Adrenal gland (tissue), 19 donors: ENCODE measurements at places on chromosomes 7 and 10. TPM values are rescaled to one million over a fixed set of nuclear protein-coding genes. Genes with fewer than 3 reads are reported as not detected.

UPK3B gene
- 0.56 TPM for polyA plus RNA-seq

VAX1 gene
- not detected for polyA plus RNA-seq

AMPH gene
- polyA plus RNA-seq, result 1.4 TPM

NUPR2 gene
- polyA plus RNA-seq, result not detected

- no peaks in the 10 kb centered on the region for H3K4me1 ChIP-seq
- no peaks in the 10 kb centered on the region for H3K36me3 ChIP-seq
- no peak for DNase-seq
- no peak overlapping the region for H3K27ac ChIP-seq
- no peak overlapping the region for H3K4me3 ChIP-seq
Measured at GRCh38 chr7:2494191-2495130, 18.3 kb upstream of the GRIFIN start.

GRCh38 chr7:74501298-74501697, 47.6 kb downstream of the GTF2IRD1 start:
- H3K4me3 ChIP-seq, result no peak overlapping the region
- peak overlapping the region; percentile 55 for H3K27ac ChIP-seq

GRCh38 chr7:94823947-94824346, 83.4 kb upstream of the PPP1R9A start:
- H3K27me3 ChIP-seq, result no peaks in the 10 kb centered on the region
- no peak overlapping the region for H3K27ac ChIP-seq
- no peaks in the 10 kb centered on the region for H3K4me1 ChIP-seq
- no peaks in the 10 kb centered on the region for H3K36me3 ChIP-seq

- no peak for DNase-seq
- H3K27ac ChIP-seq, result no peak overlapping the region
- H3K27me3 ChIP-seq, result no peaks in the 10 kb centered on the region
- H3K36me3 ChIP-seq, result no peaks in the 10 kb centered on the region
Measured at GRCh38 chr10:121327727-121328126, 270.5 kb downstream of the FGFR2 start.

GRCh38 chr10:86403183-86403797, 36.7 kb upstream of the GRID1 start:
- peaks cover 15% of the 10 kb centered on the region for H3K4me1 ChIP-seq
- H3K27ac ChIP-seq, result no peak overlapping the region
- no peaks in the 10 kb centered on the region for H3K36me3 ChIP-seq

- H3K36me3 ChIP-seq, result no peaks in the 10 kb centered on the region
- no peak overlapping the region for H3K4me3 ChIP-seq
- DNase-seq, result no peak
- H3K27ac ChIP-seq, result no peak overlapping the region
Measured at GRCh38 chr7:5766321-5766761, 15.1 kb downstream of the RNF216 start.

GRCh38 chr7:143375298-143376034, 5.7 kb upstream of the ZYX start:
- no peaks in the 10 kb centered on the region for H3K36me3 ChIP-seq
- no peaks in the 10 kb centered on the region for H3K27me3 ChIP-seq
- H3K4me1 ChIP-seq, result peaks cover 7% of the 10 kb centered on the region

GRCh38 chr7:128833148-128833945, 3.1 kb downstream of the FLNC start:
- peaks cover 6% of the 10 kb centered on the region for H3K4me1 ChIP-seq
- no peak overlapping the region for H3K27ac ChIP-seq
- H3K36me3 ChIP-seq, result no peaks in the 10 kb centered on the region
- H3K4me3 ChIP-seq, result no peak overlapping the region
- no peak for DNase-seq

DNA sequence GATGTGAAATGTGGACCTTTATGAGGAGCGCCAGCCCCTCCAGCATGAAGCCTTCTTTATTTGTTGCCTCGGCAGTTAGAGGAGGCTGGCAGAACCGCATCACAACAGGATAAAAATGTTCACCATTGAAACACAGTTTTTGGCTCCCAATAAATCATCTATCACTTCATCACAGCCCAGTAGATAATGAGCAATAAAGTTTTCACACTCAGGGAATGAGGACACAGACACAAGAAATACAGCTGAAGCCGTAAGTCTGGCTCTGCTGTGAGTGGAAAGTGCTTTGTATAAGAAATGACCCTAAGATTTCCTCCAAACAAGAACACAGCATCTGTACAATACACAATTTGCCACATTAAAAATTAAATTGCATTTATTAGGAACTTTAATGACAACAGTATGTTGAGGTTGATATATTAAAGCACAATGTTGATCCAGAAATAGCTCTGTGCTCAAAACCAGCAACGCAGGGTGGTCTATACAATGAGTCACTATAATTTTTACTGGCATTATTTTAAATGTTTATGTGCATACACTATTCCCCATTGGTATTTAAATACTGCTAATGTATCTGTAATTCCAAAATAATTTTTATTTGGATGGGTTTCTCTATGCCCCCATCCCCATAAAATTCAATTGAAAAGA, 301.8 kb upstream of the MGMT start:
- no peak overlapping the region for H3K27ac ChIP-seq
- no peaks in the 10 kb centered on the region for H3K27me3 ChIP-seq
- DNase-seq, result no peak
- H3K36me3 ChIP-seq, result no peaks in the 10 kb centered on the region

GRCh38 chr7:69597278-69598076, 798 bp upstream of the AUTS2 start:
- no peaks in the 10 kb centered on the region for H3K36me3 ChIP-seq
- no peak overlapping the region for H3K4me3 ChIP-seq
- peak overlapping the region; percentile 79 for H3K27ac ChIP-seq
- no peaks in the 10 kb centered on the region for H3K27me3 ChIP-seq
- no peaks in the 10 kb centered on the region for H3K4me1 ChIP-seq

GRCh38 chr7:116670409-116671015, 1.5 kb upstream of the MET start:
- H3K4me3 ChIP-seq, result no peak overlapping the region
- H3K36me3 ChIP-seq, result no peaks in the 10 kb centered on the region
- no peaks in the 10 kb centered on the region for H3K27me3 ChIP-seq
- peaks cover 5% of the 10 kb centered on the region for H3K4me1 ChIP-seq
- DNase-seq, result no peak
- no peak overlapping the region for H3K27ac ChIP-seq

- H3K4me3 ChIP-seq, result no peak overlapping the region
- DNase-seq, result no peak
- H3K36me3 ChIP-seq, result no peaks in the 10 kb centered on the region
- H3K4me1 ChIP-seq, result no peaks in the 10 kb centered on the region
Measured at GRCh38 chr7:118350260-118350659, 125.8 kb downstream of the ANKRD7 start.

GRCh38 chr10:113594652-113595051, 41.8 kb downstream of the HABP2 start:
- peaks cover 10% of the 10 kb centered on the region for H3K27me3 ChIP-seq
- H3K36me3 ChIP-seq, result no peaks in the 10 kb centered on the region
- no peak for DNase-seq
- no peaks in the 10 kb centered on the region for H3K4me1 ChIP-seq

GRCh38 chr10:26408858-26409494, 29.2 kb upstream of the APBB1IP start:
- peaks cover 4% of the 10 kb centered on the region for H3K27me3 ChIP-seq
- DNase-seq, result no peak
- H3K4me1 ChIP-seq, result no peaks in the 10 kb centered on the region
- no peak overlapping the region for H3K4me3 ChIP-seq
- H3K27ac ChIP-seq, result no peak overlapping the region

DNA sequence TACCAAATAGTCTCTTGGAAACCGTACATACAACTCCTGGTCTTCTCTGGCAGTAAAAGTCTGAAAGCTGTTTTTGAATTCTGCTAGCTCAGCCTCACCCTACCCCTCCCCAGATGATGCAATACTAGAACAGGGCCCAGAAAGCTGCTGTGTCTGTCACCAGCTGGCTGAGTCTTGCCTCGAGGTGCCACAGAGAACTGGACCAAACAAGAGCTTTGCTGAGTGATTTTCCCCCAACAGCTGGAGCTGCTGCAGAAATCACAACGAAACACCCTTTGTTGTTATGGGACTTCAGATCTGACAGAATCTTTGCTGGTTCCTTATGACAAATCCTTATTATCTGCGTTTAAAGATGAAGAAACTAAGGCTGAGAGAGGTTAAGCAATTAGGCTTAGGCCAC, 134.1 kb downstream of the SPAG6 start:
- peaks cover 42% of the 10 kb centered on the region for H3K27me3 ChIP-seq
- H3K4me1 ChIP-seq, result peaks cover 12% of the 10 kb centered on the region
- H3K27ac ChIP-seq, result no peak overlapping the region

DNA sequence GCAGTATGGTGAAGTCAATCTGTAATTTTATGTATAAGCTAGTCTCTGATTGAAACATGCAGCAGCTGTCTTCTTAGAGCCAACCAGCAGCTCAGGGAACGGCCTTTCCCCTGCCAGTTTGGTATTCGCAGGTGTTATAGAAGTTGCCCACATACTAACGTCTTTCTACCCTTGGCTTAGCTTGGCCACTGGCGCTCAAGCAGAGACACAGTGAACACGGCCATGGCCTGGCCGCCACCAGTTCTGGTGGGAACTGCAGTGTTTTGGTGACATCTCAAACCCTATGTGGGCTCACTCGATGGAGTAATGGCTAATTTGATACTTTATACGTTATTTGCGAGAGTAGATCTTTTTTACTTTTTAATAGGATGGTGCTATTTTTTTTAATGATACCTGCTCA, 17.1 kb downstream of the EIF4H start:
- H3K4me1 ChIP-seq, result peaks cover 15% of the 10 kb centered on the region
- H3K27me3 ChIP-seq, result no peaks in the 10 kb centered on the region
- H3K36me3 ChIP-seq, result no peaks in the 10 kb centered on the region

- H3K36me3 ChIP-seq, result no peaks in the 10 kb centered on the region
- DNase-seq, result no peak
- H3K27ac ChIP-seq, result no peak overlapping the region
- H3K4me1 ChIP-seq, result no peaks in the 10 kb centered on the region
- H3K27me3 ChIP-seq, result no peaks in the 10 kb centered on the region
Measured at GRCh38 chr7:22363756-22364422, 6.9 kb upstream of the RAPGEF5 start.

DNA sequence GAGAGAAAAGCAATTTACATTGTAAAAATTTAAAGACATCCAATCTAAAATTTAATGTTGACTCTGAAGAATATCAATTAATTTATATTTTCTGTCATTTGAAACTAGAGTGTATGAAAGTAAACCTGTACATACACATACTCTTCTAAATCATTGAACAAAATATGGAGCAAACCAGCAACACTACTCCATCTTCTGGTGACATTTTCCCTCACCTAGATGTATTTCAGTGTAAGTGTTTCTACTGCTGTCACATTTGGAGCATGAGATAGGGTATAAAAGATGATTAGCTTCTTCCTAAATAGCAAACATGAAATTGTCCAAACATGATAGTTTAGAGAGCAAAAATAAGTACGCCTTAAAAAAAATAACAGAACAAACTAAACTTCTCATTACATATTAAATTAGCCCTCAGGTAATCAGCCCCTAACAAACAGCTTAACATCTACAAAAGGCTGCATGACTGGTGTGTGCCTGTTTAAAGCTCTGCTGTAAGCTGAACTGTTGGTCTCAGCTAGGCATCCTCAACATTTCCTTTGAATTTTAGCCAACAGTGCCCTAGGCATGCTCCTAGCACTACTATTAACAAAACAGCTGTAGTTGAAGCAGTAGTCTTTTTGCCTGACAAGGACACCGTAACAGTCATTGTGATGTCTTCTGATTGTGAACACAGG, 189.8 kb downstream of the CTNNA3 start:
- H3K36me3 ChIP-seq, result no peaks in the 10 kb centered on the region
- DNase-seq, result no peak
- no peak overlapping the region for H3K27ac ChIP-seq
- H3K4me3 ChIP-seq, result no peak overlapping the region
- no peaks in the 10 kb centered on the region for H3K4me1 ChIP-seq

DNA sequence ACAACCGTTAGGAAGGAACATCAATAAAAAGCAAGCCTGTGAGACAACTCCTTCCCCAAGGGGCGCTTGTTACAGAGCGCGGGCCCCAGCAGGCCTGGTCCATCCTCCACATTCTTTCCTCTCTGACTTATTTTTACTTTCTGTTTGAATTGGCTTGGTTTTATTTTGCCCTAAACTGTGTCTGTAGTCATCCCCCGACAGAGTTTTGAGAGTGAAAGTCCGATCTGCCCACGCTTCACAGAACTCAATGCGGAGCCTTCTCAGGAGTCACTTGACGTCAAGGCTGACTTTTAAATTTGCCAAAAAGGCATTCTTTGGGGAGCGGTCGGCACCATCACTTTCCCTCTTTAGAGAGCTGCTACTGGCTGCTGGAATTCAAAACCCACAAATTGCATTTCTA, 150.1 kb upstream of the KLF6 start:
- H3K36me3 ChIP-seq, result no peaks in the 10 kb centered on the region
- H3K27ac ChIP-seq, result no peak overlapping the region
- no peaks in the 10 kb centered on the region for H3K4me1 ChIP-seq
- H3K27me3 ChIP-seq, result no peaks in the 10 kb centered on the region
- DNase-seq, result no peak

- no peaks in the 10 kb centered on the region for H3K4me1 ChIP-seq
- no peak overlapping the region for H3K4me3 ChIP-seq
- no peaks in the 10 kb centered on the region for H3K27me3 ChIP-seq
- DNase-seq, result no peak
Measured at GRCh38 chr7:122337011-122337410, 32.5 kb upstream of the FEZF1 start.

DNA sequence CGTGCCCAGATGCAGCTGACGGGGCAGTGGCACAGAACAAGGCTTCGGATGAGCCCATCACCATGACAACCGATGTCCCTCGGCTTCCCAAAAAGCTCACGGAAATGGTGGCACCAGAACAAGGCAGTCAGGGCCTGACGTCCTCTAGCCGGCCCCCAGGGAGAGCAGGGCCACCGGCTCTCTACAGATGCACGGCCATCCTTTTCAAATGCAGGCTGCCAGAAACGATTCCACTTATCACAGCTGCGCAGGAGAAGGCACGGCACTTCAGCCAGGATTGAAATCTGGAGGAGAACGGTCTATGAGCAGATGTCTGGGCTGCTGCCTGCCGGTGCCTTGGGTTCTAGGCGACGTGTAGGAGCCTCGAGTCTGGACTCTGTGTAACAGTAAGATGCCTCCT, 223.8 kb downstream of the ZMYND11 start:
- DNase-seq, result no peak
- no peaks in the 10 kb centered on the region for H3K36me3 ChIP-seq
- H3K27ac ChIP-seq, result no peak overlapping the region
- no peak overlapping the region for H3K4me3 ChIP-seq
- H3K4me1 ChIP-seq, result no peaks in the 10 kb centered on the region
- H3K27me3 ChIP-seq, result no peaks in the 10 kb centered on the region

DNA sequence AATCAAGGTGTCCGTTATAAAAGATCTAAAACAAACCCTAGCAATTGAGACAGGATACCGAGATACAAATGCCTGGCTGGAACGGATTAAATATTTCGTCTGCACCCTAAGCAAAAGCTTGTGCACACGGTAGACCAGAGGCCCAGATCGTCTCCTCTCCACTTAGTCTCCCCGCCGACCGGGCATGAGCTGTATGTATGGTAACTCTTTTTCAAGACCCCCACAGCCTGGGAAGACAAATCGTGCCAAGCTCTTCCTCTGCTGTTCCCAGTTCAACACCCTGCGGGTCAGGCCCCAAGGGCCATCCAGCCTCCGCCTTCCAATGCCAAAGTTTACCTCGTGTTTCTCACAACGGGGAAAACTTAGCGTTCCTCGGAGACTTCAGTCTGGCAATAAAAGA, 285.7 kb upstream of the GALNT17 start:
- no peak for DNase-seq
- no peaks in the 10 kb centered on the region for H3K36me3 ChIP-seq
- no peaks in the 10 kb centered on the region for H3K4me1 ChIP-seq
- no peak overlapping the region for H3K4me3 ChIP-seq
- H3K27ac ChIP-seq, result no peak overlapping the region

- no peak overlapping the region for H3K27ac ChIP-seq
- peaks cover 32% of the 10 kb centered on the region for H3K27me3 ChIP-seq
- no peak overlapping the region for H3K4me3 ChIP-seq
Measured at GRCh38 chr7:103445228-103446048, 569 bp downstream of the SLC26A5 start.

GRCh38 chr7:141949021-141949420, 2.2 kb upstream of the CLEC5A start:
- no peaks in the 10 kb centered on the region for H3K36me3 ChIP-seq
- H3K27me3 ChIP-seq, result no peaks in the 10 kb centered on the region
- no peak overlapping the region for H3K4me3 ChIP-seq
- no peak for DNase-seq
- H3K27ac ChIP-seq, result no peak overlapping the region
